Stimulated activated CD4-positive, alpha-beta T cell treated with anti-CD3 and anti-CD28 coated beads, TNF-alpha, amount 100 ng/mL, for 1 hour (primary cell): ENCODE measurements at places on chromosomes 2 and 18.

DNA sequence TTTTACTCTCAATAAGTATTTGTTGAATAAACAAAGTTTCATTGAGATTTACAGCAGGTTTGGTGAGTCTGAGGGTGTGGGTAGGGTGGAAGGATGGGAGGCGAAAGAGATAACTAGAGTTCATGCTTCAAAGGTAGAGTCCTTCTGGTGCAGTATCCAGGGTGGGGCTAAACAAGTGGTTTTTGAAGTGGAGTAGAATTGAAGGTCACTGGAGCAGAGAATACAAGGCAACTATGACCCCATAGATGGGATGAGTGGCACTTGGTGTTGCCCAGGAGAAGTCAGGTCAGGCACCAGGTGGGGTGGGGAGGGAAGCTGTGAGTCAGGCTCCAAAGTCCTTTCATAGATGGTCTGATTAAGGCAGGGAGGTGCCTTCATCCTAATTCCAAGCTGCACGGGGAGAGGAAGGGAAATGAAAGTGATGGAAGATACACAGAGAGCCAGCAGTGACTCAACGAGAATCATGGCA is 6.6 kb upstream of the CAB39 start:
- DNase-seq, result no peak

- DNase-seq, result no peak
Measured at GRCh38 chr18:75677696-75678455, 250.4 kb upstream of the SMIM21 start.

DNA sequence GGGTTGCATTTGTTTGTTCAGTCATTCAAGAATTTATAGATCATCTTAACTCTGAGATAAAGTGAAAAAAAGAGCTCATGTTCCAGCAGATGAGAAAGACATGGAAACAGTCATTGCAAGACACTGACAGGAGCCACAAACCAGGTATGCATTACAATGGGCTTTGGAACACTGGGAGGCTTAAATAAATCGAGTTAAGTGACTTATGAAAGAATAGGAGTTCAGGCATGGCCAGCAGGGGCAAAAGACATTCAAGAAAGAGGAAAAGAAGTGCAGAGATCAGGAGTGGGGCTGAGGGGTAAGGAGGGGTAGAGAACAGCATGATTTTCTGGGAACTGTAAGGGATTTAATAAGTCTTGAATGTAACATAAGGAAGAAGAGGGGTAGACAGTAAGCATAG is 121.2 kb upstream of the EPC2 start:
- DNase-seq, result no peak

GRCh38 chr2:152718909-152719645 is 657 bp downstream of the ARL6IP6 start:
- DNase-seq, result no peak

- DNase-seq, result no peak
Measured at GRCh38 chr18:61681065-61681464, 211.7 kb downstream of the RNF152 start.
